ENCODE measurements at places on chromosomes 2 and 18. TPM values are rescaled to one million over a fixed set of nuclear protein-coding genes. Genes with fewer than 3 reads are reported as not detected.

YPEL5 gene
- 148 TPM for total RNA-seq

C18orf54 gene
- total RNA-seq = 1.1 TPM

ASPRV1 gene
- 1.5 TPM for total RNA-seq

KLHL29 gene
- total RNA-seq = 22.0 TPM

SLC14A1 gene
- 4.8 TPM for total RNA-seq

PRKAG3 gene
- total RNA-seq = not detected

- H3K27me3 ChIP-seq = no peaks in the 10 kb centered on the region
- H3K27ac ChIP-seq = no peak overlapping the region
- no peak overlapping the region for H3K4me3 ChIP-seq
Observed at GRCh38 chr2:199384043-199384442, 73.7 kb downstream of the SATB2 start.

- no peak for DNase-seq
- peaks cover 55% of the 10 kb centered on the region for H3K36me3 ChIP-seq
- no peaks in the 10 kb centered on the region for H3K4me1 ChIP-seq
- no peaks in the 10 kb centered on the region for H3K27me3 ChIP-seq
- H3K4me3 ChIP-seq = no peak overlapping the region
Observed at GRCh38 chr18:36108601-36109000, 20.5 kb downstream of the SLC39A6 start.

DNA sequence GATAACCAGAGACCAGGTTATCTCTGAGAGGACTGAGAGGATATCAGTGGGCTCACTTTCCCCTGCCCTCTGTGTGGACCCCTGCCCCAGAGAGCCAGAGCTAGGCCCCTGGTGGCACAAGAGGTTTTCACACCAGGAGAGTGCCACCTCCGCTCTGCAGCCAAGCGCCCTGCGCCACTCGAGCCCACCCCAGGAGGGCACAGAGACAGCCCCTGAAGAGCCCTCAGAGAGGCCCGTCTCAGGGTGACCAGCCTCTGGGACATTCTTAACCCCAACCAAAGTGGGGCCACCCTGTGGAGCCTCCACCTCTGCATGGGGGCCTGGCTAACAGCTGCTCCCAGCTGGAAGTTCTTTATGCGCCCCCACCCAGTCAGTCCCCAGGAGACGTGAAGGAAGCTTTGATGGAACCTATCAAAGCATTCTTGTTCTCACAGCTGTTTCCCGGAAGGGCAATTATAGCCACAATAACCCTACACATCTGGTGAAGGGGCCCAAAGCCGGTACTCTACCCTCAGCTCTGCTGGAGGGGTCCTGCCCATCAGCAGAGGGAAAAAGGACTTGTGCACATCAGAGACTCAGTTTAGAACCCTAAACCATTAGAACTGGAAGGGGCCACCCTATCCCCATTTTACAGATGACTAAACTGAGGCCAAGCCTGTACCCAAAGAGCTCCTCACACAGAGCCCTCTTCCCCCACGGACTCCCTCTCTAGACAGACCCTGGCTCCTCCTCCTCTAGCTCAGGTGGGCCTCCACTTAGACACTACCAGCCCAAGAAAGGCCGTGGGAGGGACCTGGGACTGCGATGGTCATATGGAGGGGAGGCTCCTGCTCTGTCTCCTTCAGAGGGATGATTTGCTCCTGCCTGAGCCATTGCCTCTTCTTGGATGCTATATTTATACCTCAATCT, 101.1 kb downstream of the ZFP36L2 start:
- H3K4me1 ChIP-seq = peaks cover 14% of the 10 kb centered on the region
- H3K27ac ChIP-seq = no peak overlapping the region
- no peaks in the 10 kb centered on the region for H3K36me3 ChIP-seq
- H3K4me3 ChIP-seq = no peak overlapping the region
- no peaks in the 10 kb centered on the region for H3K27me3 ChIP-seq
- no peak for DNase-seq

GRCh38 chr2:1688161-1688560, 56.2 kb downstream of the PXDN start:
- peaks cover 69% of the 10 kb centered on the region for H3K36me3 ChIP-seq
- H3K27me3 ChIP-seq = no peaks in the 10 kb centered on the region
- H3K4me1 ChIP-seq = no peaks in the 10 kb centered on the region
- no peak for DNase-seq
- no peak overlapping the region for H3K4me3 ChIP-seq

DNA sequence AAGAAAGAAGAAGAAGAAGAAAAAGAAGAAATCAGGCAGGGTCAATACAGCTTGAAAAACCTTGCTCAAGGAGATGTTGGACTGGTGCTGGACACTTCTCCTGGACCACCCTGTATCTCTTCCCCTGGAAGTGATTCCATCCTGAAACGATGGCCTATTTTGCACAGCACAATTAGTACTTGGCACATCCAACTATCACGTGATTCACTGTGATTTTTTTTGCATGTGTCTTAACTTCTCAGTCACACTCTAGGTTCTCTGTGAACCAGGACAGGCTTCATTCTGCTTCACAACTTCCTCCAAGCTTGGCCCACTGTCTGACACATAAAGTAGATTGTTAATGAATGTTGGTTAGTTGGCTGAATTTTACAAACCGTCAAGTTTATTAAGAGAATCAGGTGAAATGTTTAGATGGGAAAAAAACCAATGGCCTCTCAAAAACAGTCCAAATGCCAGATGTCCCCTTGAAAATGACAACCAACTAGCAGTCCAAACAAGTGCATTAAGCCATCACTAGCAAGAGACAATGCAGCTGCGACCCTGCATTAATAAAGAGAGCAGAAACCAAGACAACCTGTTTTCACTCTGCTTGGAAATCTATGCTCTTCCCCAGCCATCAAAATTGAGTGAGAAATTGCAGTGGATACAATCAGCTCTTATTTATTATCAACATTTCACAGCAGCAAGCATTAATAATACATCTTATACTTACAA, 300.0 kb upstream of the CHAC2 start:
- H3K4me3 ChIP-seq = no peak overlapping the region
- H3K27ac ChIP-seq = no peak overlapping the region
- H3K4me1 ChIP-seq = peaks cover 25% of the 10 kb centered on the region
- no peaks in the 10 kb centered on the region for H3K27me3 ChIP-seq
- H3K36me3 ChIP-seq = no peaks in the 10 kb centered on the region

DNA sequence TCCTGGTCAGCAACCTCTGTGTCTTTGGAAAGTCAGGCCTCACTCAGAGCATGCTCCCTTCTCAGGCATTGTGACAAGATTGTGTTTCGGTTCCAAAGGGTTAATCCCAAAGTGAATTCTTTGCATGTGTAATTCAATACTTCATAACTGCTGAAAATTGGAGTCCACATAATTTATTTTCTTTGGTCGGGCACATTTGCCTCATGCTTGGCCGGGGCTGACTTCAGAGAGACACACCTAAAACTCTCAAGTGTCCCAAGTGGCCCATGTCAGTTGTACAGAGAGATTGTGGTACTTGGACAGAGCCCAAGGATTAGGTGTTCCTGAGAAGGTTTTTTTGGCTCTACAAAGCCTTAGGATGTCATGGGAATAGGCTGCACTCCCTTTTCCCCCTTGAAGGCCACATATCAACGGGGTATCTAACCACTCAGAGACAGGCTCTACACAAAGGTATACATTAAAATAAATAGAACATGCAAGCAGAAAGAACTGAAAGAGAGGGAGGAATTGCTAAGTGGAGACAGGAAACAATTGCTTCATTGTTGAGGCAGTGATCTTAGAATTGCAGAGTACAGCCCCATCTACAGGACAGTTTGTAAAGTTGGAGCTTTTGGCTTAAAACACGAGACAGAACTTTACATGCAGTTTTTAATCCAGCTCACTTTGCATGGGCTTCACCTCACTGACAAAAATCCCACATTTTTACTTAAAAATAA, 1232.3 kb upstream of the ZEB2 start:
- H3K36me3 ChIP-seq = no peaks in the 10 kb centered on the region
- DNase-seq = no peak
- no peaks in the 10 kb centered on the region for H3K27me3 ChIP-seq
- H3K27ac ChIP-seq = peak overlapping the region; percentile 65
- peak overlapping the region; percentile 36 for H3K4me3 ChIP-seq

DNA sequence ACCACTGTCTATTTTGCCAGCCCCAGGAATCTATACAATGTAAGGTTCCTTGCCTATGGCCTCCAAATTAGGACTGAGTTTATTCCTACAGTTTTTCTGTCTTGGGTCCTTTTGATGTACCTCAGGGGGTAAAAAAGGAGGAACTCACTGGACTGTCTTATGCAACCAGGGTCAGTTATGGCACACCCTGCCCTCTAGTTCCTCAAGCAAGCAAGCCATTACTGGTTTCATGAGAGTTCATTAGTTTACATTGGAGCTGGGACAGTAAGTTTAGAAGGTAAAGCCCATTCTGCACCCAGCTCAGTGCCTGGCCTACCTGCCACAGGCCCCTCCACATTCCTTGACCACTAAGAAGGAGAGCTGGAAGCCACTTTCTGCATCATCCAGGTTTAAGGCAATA, 68.7 kb upstream of the WIPF1 start:
- H3K36me3 ChIP-seq = no peaks in the 10 kb centered on the region
- H3K4me3 ChIP-seq = no peak overlapping the region
- no peak for DNase-seq
- peak overlapping the region; percentile 17 for H3K27ac ChIP-seq
- peaks cover 42% of the 10 kb centered on the region for H3K4me1 ChIP-seq

DNA sequence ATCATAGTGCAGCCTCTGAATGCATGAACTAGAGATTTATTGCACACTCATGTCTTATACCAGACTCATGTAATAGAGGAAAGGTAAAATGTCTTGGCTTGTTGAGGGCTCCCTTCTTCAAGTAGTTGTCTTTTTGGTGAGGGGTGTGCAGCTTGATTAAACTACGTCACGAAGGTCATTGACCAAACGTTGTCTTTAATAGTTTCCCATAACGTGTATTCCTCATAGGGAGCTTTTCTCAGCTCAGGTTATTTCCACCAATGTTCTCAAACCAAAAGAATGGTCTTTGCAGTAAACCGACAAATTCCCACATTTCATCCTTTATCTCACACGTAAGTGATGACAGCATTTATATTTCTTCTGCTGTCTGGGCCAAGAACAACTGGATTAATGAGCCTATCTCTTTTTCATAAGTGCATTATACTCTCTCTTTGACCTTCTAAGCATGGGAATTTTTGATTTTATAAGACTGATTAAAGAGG, 547.7 kb upstream of the ZEB2 start:
- no peaks in the 10 kb centered on the region for H3K36me3 ChIP-seq
- H3K4me1 ChIP-seq = peaks cover 13% of the 10 kb centered on the region
- H3K4me3 ChIP-seq = no peak overlapping the region
- H3K27ac ChIP-seq = no peak overlapping the region
- no peak for DNase-seq
- no peaks in the 10 kb centered on the region for H3K27me3 ChIP-seq

- no peaks in the 10 kb centered on the region for H3K4me1 ChIP-seq
- no peak overlapping the region for H3K27ac ChIP-seq
- no peak overlapping the region for H3K4me3 ChIP-seq
- H3K27me3 ChIP-seq = no peaks in the 10 kb centered on the region
- DNase-seq = no peak
- H3K36me3 ChIP-seq = no peaks in the 10 kb centered on the region
Observed at GRCh38 chr2:126507425-126507911, 148.5 kb upstream of the GYPC start.

DNA sequence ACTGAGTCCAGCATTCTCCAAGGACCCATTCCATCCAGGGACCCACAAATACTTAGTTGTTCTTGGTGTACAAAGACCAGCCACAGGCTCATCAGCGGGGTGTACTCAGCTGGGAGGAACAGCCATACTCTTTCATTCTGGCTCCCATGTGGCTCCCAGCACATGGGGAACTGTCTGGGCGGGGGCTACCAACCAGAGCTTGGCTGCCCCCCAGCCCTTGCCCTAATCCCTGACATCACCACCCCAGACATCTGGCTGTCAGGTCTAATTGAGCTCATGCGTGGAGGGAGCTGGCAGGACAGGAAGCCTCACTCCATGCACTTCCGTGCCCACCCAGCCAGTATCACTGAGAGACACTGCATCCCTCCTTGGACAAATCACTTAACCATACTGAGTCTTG, 283.6 kb downstream of the DYSF start:
- H3K4me3 ChIP-seq = no peak overlapping the region
- peak; percentile 88 for DNase-seq
- H3K27me3 ChIP-seq = no peaks in the 10 kb centered on the region
- no peak overlapping the region for H3K27ac ChIP-seq
- H3K36me3 ChIP-seq = no peaks in the 10 kb centered on the region
- H3K4me1 ChIP-seq = peaks cover 4% of the 10 kb centered on the region

GRCh38 chr2:7324706-7325105, 407.5 kb downstream of the RNF144A start:
- H3K36me3 ChIP-seq = no peaks in the 10 kb centered on the region
- H3K4me1 ChIP-seq = no peaks in the 10 kb centered on the region
- no peak overlapping the region for H3K4me3 ChIP-seq
- DNase-seq = no peak
